Smooth muscle cell of the brain vasculature (primary cell): ENCODE measurements at places on chromosomes 16 and 17.

GRCh38 chr17:69480245-69480644 is 65.7 kb downstream of the MAP2K6 start:
- DNase-seq, result no peak

GRCh38 chr17:864315-864714 is 82.2 kb downstream of the MRM3 start:
- DNase-seq, result no peak

- no peak for DNase-seq
Measured at GRCh38 chr17:66417300-66417719, 114.9 kb downstream of the PRKCA start.

GRCh38 chr16:11964761-11965551 is at the start of gene TNFRSF17:
TSS of gene TNFRSF17 (plus strand) at chr16:11965210. CDS start at chr16:11965325, 115 bp downstream.
- no peak for DNase-seq

- DNase-seq, result no peak
Measured at GRCh38 chr17:66397486-66397885, 95.1 kb downstream of the PRKCA start.

GRCh38 chr17:82565551-82565950 is 46.0 kb downstream of the FOXK2 start:
- DNase-seq, result no peak

DNA sequence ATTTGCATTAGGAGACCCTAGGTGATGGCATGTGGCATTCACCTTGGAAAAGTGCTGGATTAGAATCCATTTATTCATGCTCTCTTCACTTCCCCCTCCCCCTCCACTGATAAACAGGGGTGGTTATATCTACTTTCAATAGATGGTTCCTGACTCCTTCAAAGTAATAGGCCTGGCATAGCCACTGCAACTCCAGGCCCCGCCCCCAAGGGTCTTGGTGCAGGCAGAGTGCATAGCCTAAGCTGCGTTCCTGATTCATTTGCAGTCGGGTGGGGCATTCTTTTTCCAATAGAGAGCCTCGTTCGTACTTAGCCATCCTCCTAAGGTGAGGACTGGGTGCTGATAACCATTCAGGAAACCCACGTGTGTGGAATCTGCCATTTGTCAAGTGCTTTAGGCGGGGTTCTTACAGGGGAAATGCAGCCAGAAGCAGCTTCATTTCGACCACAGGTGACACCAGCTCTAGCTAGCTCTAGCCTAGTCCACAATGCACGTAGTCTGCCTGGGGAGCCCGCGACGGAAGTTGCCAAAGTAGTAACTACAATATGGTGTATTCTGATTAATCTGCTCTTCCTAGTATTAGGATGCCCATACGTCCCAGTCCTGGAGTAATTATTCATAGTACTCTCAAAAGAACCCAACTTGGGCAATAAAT is 11.1 kb downstream of the UBE2O start:
- no peak for DNase-seq

DNA sequence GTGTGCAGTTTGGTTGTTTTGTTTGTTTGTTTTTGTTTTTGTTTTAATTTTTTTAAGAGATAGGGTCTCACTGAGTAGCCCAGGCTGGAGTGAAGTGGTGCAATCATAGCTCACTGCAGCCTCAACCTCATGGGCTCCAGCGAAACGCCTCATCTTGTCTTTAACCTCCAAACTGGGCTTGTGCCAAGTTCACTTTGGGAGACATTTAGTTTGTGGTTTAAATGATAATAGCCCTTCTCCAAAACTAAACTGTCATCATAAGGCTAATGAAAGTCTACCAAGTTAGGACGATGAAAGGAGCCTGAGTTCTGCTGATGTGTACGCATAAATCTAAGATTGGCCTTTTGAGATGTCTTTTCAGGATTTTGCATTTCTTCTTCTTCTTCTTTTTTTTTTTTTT is 6.5 kb upstream of the CARD14 start:
- no peak for DNase-seq

- no peak for DNase-seq
Measured at GRCh38 chr16:75263291-75263962, 12.0 kb upstream of the BCAR1 start.

DNA sequence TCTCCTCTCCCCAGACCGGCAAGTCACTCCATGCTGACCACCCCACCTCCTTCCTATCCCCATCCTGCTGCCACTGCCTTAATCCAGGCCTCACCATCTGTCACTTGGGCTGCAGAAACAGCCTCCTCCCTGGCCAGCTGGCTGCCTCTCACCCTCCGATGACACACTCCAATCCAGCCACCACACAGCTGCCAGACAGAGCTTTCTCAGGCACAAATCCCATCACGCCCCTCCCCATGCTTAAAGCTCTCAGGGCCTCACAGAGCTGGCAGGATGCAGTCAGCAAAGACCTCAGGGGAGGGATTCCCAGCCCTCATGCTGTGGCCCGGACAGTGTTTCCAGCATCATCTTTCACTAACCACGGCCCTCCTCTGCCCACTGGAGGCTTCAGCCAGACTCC is 13.7 kb downstream of the CAMKK1 start:
- no peak for DNase-seq

DNA sequence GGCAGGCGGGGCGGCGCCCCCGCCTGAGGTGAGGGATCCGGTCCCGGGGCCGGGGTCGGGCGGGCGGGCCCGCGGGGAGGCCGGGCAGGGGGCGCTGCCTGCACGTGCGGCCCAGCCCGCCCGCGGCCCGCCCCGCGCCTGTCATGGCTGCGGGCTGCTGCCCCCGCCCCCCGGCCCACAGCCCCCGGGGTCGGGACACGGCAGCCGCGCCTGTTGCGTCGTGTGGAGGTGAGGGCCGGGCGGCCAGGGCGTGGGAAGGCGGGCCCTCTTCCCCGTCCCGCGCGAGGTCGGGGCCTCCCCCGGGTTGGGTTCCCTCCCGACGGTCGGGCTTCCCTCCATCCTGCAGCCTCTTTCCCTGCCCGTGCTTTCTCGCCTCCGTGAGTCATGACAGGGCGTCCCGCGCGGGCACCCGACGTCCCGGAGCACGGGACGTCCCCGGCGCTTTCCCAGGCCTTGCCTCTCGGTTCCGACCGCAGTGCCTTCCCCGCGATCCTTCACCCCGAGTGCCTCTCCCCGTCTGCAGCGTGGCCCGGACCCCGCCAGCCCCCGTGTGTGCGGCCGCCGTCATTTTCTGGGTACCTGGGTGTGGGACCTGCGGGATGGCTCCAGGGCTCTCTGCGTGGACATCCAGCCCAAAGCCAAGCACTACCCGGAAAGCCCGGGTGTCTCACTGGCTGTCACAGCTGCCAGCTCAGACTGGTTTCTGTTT is 76.7 kb downstream of the CHD9 start:
- DNase-seq, result no peak

GRCh38 chr17:65204001-65204400 is 66.8 kb downstream of the RGS9 start:
- no peak for DNase-seq

DNA sequence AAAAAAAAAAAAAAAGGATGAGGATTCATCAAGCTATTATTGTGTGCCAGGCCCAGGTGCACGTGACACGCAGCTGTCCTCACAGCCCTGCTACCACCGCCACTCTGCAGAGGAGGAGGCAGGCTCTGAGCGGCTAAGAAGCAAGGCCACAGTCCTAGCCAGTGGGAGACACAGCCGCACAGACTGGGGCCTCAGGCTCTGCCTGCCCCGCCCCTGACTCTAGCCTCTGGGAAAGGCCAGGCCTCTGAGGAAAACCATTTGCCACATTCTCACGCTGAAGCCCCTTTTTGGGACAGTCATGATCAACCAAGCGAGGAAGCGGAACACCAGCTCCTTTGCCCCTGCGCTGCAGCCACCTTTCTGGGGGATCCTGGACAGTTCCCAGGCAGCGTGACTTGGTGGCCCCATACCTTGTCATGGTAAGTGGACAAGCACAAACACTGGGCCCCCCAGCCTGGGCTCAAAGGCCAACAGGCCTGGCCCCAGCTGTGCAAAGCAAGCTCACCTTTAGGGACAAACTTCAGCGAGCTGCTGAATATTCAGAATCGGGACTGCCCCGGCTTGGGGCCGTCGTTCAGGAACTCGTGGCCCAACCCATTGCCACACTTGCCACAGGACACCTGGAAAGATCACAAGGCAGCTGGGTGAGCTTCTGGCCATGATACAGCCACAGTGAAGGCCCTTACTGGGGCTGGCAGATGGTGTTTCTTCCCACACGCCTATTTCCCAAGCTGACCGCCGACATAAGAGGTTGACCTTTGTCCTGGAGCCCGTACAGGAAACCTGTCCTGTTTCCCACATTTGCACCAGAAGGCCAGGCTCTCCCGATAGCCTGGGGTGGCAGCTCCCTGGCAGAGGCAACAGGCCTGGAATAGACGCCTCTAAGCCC is 2.5 kb downstream of the MSRB1 start:
- DNase-seq, result no peak

- DNase-seq, result no peak
Measured at GRCh38 chr17:65385726-65386125, 175.7 kb downstream of the AXIN2 start.

- no peak for DNase-seq
Measured at GRCh38 chr17:3553419-3554401, 3.9 kb downstream of the TRPV3 start.

DNA sequence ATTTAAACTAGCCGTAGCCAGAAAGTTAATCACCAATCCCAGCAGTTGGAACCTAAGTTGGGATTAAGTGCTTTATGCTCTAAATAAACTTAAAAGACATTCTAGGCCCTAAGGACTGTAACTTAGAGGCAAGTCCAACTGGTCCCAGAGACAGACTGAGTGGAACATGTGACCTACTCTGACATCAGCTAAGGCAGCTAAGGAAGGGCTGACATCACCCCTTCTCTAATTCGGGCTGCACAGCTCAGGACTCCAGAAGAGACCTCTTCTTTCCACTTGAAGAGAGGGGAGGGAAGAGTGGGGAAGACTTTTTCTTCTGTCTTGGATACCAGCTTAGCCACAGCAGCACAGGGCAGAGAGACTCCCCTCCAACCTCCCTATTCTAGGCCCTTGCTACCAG is 565.2 kb downstream of the CDH8 start:
- DNase-seq, result no peak

GRCh38 chr17:72122765-72123529 is 2.1 kb downstream of the SOX9 start:
- no peak for DNase-seq

- DNase-seq, result no peak
Measured at GRCh38 chr16:83948914-83949723, 3.9 kb upstream of the OSGIN1 start.

DNA sequence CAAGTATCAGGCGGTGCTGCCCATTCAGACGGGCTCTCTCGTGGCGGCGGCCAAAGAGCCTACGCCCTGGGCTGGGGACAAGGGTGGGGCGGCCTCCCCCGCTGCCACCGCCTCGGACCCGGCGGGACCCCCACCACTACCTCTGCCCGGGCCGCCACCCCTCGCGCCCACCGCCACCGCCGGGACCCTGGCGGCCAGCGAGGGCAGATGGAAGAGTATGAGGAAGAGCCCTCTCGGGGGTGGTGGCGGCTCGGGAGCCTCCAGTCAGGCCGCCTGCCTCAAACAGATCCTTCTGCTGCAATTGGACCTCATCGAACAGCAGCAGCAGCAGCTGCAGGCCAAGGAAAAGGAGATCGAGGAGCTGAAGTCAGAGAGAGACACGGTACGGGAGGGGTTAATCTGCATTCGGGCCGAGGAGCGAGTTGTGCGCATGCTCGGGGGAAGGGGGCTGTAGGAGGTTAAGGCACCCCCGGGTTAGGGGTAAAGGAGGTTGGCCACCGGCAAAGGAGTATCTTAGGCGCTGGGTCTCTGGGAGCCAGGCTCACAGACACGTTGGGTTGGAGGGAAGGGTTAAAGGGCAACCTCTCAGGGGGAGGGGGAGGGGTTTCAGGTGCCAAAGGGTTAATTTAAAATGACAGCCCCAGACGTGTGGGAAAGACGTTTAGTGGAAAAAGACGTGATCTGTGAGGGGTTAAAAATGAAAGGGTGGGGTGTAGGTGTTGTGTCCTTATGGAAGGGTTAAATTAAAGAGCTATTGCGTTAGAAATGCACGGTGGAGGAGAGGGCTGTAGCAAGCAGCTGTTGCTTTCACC is 1.4 kb downstream of the MSL1 start:
- no peak for DNase-seq

GRCh38 chr16:79595231-79595641 is 5.3 kb downstream of the MAF start:
- DNase-seq, result no peak

- no peak for DNase-seq
Measured at GRCh38 chr16:74249254-74249653, 47.4 kb upstream of the PSMD7 start.

DNA sequence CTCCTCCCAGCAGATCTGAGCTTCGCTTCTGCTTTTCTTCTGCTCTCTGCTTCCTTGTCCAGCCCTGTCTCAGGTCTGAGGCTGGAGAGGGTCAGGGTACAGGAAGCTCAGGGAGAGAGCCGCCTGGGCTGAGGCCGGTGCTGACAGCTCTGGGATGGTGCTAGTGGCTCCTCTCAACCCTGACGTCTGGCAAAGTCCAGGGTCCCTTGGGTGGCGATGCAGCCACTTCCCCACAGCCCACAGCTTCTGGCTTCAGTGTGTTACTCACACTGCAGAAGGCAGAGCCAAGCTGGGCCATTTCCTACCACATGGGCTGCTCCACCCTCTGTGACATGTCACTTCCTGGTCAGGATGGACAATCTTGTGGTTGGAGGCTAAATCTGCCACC is at the start of gene CD300C:
Gene CD300C (minus strand): TSS at position 273 of the 388 bp plus-strand sequence. CDS start 333 bp downstream, outside the sequence.
- DNase-seq, result no peak

DNA sequence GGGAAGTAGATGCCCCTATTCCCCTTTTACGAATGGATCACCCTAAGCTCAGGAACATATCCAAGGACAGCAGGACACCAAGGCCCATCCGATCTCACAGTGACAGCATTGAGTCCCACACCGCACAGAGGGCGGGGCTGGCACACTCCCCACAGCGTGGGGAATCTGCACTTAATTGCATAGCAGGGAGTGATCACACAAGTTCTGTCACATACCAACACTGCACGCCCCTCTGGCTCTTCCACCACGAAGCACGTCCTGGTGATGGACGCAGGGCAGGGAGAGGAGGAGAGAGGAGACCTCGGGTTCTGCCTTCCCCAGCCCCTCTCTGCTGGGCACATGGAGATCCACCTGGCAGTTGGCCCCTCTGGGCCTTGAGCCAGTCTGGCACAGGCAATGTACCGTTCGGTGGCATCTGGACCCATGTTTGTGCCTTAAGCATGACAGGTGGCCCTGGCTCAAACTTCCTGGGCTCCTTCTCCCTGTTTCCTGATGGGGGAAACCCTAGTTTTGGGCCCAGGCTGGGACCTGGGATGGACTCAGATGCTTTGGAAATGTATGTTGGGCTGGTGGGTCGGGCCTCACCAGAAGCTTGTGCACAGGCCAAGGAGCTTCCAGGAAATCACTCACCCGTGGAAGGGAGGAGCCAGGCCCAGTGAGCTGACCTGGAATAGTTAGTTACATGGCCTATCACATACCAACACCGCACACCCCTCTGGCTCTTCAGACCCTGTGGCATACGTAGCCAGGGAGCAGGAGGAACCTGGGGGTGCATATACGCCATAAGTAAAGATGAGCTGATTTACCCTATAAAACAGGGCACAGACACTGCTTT is 35.1 kb upstream of the CREBBP start:
- no peak for DNase-seq
